ENCODE measurements at places on chromosomes 13 and 19. TPM values are rescaled to one million over a fixed set of nuclear protein-coding genes. Genes with fewer than 3 reads are reported as not detected.

The ENOX1 gene
- total RNA-seq: 7.6 TPM

The BBC3 gene
- total RNA-seq: 6.6 TPM

- H3K36me3 ChIP-seq: no peaks in the 10 kb centered on the region
- no peaks in the 10 kb centered on the region for H3K4me1 ChIP-seq
- H3K27ac ChIP-seq: no peak overlapping the region
- no peaks in the 10 kb centered on the region for H3K27me3 ChIP-seq
- H3K4me3 ChIP-seq: no peak overlapping the region
These were observed 56.6 kb downstream of the CELF5 start for GRCh38 chr19:3281026-3281425.

DNA sequence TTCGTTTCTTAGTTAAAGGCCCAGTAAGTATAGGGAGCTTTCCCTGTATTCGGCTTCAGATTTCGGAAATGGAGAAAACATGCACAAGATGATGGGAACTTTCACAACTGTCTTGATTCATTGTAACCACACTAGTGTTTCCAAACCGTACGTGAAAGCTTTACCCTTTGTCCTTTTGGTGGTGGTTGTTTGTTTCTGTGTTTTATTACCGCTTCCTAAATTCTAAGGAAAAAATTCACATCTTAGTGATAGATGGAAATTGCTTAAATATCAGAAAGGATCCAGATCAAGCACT, 504 bp upstream of the VWA8 start:
- H3K36me3 ChIP-seq: no peaks in the 10 kb centered on the region
- DNase-seq: no peak
- H3K27me3 ChIP-seq: no peaks in the 10 kb centered on the region
- peak overlapping the region; percentile 76 for H3K4me3 ChIP-seq

The NXNL1 gene
- not detected for total RNA-seq
